T follicular helper cell (primary cell): ENCODE measurements at places on chromosomes 11 and 22.

DNA sequence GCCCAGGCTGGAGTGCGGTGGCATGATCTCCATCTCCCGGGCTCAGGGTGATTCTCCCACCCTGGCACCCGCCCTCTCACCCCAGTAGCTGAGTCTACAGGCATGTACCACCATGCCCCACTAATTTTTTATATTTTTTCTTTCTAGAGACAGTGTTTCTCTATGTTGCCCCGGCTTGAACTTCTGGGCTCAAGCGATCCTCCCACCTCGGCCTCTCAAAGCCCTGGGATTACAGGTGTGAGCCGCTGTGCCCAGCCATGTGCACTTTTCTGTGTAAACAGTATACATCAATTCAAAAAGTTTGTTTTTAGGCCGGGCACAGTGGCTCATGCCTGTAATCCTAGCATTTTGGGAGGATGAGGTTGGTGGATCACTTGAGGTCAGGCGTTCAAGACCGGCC lies 14.7 kb downstream of the GRIK4 start:
- DNase-seq, result no peak

DNA sequence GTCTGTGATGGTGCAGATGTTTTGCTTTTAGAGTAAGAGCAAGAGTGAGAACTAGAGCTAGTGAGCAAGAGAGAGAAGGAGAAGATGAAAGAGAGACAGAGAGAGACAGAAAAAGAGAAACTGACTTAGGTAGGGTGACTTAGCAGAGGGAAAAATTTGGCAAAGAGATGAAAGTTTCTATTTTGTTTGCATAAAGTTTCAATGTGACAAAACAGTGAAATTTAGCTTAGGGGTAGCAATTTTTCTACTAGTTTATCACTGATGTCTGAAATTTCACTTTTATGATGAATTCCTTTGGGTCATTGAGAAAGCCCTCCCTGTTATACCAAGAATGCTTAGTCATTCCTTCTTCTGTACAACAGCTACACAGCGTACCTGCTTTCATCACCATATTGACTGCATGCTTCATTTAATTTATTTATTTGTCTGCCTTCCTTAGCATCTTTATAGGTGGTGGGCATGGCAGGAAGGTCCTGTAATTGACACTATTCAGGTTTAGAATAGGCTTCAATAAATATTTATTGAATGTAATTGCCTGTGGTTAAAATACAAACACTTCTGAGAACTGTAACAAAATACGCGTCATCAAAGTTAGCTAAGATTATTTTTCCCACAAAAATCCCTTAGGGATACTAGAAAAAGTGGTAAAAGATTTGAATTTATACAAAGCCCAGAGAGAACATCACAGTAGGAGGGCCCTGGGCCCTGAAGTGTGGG lies 19.9 kb upstream of the CTSC start:
- DNase-seq, result no peak

DNA sequence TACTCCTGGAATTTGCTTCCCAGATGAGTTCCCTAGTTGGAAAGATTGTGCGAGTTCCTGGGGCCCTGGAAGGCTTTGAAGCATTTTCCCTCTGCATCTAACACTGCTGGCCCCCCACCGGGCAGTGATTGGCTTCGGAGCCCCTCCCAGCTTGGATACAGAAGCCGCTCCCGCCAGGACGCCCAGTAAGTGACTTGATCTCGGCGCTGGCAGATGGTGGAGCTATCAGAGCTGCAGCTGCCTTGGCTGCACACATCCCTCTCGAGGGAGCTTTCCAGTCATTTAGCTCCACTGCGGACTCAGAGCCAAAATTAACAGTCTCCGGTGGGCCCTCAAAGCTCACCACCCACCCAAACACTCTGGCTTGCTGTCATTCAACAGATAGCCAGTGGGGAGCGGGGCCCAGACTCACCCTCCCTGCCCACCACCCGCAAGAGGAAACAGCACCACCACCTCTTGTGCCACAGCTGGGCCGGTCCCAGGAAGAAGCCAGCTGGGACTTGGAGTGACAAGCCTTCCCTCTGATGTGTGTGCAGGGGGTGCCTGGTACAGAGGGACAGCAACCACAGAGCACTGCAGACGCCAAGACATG lies 162.3 kb downstream of the TRIM29 start:
- DNase-seq, result no peak

- DNase-seq, result no peak
Observed at GRCh38 chr22:35463231-35463933, 63.4 kb downstream of the MCM5 start.

- no peak for DNase-seq
Observed at GRCh38 chr11:117145393-117145761, 1.3 kb downstream of the PAFAH1B2 start.

DNA sequence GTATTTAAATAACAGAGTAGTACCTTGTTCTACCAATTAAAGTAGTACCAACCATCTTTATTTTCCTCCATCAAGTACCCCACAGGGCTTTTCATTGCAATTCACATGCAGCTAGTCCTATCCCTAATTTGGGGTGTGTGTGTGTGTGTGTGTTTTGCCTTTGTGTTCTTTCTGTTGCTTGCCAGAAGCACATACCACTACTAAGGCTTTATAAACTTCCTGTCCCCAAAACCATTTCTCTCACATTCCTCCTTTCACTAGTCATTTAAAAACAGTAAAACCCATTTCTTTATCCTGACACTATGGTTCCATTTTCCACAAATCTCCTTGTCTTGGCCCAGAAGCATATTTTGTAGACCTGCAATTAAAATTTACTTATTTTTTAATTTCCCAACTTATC lies 54.6 kb downstream of the SLC36A4 start:
- no peak for DNase-seq

DNA sequence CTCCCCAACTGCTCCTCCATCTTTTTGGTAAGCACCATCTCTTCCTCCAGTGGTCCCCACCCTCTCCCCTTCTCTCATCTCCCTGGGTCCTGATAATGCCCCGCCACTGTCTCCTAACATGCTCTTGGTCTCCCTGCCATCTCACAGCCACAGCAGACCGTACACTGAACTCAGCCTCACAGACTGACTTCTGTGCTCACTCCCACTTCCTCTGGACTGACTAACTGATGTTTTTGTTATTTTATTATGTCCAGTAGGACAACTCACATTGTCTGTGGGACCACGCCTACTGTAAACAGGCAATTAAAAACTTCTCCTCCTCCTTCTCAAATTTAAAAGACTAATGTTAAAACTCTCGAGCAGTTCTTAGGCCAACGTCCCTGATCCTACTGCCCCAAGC lies 2.6 kb upstream of the GNAZ start:
- DNase-seq, result no peak
